ENCODE measurements at places on chromosomes 2 and 18.
A peak's percentile ranks its signal among the peaks of the same experiment; 100 is the strongest.

DNA sequence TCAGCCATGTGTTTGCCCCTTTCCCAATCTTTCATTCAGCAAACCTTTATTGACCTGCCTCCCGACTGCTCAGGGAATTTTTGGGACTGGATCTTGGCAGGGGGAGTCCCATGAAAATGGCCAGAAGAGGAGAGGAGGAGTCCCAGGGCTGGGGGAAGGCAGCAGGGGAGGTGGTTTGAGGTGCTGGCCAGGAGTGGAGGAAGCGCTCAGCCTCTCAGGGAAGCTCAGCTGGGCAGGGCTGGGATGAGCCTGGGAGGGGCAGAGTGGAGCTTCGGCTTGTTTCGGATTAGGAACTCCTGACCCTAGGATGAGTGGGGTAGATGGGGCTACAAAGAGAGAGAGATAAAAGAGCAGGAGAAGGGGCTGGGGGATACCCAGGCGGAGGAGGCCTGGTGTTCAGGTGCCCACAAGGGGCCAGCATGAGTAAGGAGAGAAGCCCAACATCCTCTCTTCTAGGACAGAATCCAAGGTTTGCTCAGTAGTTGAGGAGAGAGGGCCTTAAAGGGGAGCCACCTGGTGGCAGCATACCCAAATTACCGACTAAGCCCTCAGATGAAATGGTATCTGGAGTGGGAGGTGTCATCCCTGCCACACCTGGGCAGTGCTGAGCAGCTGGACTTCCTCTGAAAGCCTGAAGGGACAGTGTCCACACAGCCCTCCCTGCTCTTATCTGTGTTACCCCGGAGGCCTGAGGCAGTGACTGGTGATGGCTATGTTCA is 91.1 kb downstream of the INHBB start:
- DNase-seq = no peak

DNA sequence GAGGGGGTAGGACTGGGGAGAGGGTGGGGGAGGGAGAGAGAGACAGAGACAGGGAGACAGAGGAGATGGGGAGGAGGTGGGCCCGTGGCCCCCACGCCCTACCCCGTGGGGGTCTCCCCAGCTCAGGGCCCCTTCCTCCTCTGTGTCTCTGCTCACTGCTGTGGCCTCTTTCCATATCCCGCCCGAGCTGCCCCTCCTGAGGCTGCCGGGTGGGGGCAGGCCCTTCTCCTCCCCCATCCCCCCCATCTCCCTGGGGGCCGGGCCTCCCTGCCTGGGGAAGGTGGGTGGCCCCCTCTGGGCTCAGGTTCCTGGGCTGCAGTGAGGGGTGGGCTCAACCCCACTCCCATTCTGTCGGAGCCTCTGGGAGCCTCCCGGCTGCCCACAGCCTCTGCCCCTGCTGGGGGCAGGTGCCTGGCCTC is 332 bp upstream of the PDCD1 start:
- DNase-seq = no peak

DNA sequence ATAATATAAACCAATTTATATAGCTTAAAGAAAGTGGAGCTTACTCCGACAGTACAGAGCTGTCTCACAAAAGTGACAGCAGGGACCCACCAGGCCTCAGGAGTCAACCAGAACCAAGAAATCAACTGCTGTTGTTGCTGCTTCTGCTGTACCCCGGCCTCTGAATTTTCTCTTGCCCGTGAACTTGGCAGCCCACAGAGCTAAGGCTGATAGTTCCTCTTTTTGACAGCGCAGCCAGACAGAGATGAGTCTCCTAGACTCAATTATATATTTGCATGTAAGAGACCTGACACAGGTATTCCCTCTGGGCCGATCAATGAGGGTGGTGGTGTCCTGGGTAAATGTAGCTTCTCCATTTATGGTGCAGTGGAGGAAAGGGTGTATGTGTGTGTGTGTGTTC is 109.4 kb downstream of the KCTD1 start:
- no peak for DNase-seq

- DNase-seq = no peak
Observed at GRCh38 chr2:173028141-173028540, 47.5 kb upstream of the MAP3K20 start.

DNA sequence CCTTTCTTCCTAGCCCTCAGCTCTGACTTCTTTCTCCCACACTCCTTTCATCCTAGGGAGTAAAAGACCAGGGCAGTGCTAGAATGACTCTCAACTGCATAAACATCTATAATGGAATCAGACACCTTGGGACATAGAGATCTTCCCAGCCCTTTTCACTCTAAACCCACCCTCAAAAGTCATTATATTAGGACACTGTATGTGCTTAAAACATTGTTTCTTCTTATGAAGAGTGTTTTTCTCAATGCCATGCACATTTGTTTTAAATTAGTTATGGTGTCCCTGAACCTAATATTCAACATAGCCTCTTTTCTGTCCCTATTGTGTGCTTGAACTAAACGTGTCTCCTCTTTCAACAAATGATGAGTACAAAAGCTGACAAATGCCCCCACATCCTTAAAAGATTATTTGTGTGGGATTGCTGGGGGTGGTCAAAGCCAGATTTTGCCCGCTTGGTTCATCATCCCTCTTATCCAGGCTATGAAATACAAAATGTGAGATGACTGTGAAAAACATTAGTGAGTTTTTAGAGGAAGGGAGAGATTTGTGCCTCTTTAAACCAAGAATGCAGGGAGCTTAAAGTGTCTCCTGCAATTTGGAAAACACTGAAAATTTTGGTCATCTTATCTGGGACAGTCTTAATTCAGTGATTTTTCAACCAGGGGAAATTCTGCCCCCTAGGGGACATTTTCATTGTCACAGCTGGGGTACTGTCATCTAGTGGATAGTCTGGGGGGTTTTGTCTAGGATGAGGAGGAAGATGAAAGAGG is 29.0 kb downstream of the SERPINB5 start:
- peak; percentile 4 for DNase-seq

GRCh38 chr2:174796319-174796771 is 32.1 kb upstream of the CHRNA1 start:
- no peak for DNase-seq

GRCh38 chr2:158115202-158115767 is 13.6 kb downstream of the UPP2 start:
- DNase-seq = no peak

DNA sequence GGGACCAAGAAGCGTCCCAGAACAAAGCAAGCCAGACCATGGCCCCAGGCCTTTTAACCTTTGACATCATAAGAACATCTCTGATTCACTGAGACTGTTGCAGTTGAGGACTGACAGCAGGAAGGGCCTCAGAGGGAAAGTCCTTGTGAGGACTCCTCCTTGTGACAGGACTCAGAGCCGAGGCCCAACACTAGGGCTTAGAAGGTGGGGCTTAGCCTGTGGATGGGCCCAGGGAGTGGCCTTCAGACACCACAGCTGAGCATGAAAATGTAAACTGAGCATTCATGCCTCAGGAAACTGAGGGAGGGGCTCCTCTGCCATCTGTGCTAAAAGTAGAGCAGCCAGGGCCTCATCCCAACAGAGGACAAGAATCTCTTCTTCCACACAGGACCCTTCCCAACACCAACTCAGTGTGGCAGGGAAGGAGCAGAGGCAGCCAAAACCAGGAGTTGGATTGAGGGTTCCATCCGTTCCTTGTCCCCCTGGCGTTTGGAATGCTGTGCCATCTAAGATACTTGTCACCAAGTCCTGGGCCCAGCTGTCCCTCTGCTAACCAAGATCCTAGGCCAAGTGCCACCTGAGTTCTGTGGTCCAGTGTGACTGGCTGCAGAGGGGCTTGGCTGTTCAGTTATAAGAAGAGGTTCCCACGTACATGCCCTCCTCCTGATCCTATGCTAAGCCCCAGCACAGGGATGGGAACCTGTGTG is 37.5 kb upstream of the CAB39 start:
- DNase-seq = no peak

DNA sequence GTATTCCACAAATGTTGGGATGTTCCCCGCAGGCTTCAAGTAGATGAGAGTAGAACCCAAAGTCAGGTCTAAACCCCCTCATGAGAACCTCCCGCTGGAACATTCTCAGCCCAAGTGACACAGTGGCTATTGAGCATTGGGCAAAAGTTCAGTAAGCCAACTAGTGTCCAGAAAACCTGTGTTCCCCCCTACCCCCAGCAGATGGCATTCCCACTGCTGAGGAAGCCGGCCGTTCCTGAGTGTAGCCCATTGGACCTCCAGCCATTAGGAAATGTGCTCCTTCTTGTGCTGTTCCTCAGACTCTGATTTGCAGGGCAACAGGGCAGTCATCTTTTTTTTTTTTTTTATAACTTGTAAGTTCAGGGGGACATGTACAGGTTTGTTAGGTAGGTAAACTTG is 152.1 kb downstream of the NCK2 start:
- no peak for DNase-seq

DNA sequence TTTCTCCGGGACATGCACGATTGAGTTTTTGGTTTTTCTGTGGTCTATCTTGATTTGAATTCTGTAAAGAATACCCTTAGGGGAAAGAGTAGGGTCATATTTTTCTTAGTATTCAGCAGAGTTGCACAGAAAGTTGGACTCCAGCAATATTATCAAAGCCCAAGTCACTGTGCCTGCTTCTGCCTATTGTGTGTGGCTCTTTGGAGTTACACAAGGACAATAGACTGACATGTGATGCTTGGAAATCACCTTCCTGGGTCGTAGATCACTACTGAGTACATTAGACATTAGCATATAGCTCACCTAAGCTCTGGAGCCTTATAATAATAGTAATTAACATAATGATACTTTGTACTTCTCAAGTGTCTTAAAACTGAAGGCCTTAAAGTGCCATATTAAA is 238.8 kb upstream of the FOSL2 start:
- DNase-seq = no peak

DNA sequence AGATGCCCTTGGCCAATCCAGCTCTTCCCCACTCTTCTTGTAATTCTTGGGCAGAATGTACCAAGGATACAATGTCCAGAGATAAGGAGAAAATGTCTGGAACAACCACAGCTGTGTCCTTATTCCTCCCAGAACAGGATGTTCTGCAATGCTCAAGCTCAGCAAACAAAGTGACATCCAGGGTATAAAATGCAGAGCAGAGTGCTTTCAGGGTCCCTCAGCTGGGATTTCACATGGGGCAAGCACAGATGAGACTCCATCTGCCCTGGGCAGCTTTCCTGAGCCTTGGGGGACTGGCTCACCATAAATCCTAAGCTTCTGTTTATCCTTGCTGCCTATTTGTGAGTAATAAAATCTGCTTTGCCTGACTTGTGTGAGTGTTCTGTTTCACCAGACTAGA is 127.4 kb downstream of the VAPA start:
- DNase-seq = no peak

DNA sequence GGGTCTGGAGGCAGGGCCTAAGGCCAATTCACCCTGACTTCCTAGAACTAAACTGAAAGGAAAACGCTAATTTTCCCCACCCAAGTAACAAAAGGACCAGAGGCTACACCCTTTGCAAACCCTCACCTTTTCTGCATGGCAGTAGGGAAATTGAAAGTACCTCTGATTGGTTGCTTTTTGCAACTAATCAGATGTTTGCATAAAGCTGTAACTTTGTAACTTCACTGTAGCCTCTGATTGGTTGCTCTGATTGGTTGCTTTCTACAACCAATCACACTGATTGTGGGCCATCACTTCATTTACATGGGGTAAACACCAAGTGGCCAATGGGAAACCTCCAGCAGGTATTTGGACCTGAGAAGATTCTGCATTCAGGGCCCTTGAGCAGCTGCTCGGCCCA is 20.8 kb downstream of the EIPR1 start:
- no peak for DNase-seq

DNA sequence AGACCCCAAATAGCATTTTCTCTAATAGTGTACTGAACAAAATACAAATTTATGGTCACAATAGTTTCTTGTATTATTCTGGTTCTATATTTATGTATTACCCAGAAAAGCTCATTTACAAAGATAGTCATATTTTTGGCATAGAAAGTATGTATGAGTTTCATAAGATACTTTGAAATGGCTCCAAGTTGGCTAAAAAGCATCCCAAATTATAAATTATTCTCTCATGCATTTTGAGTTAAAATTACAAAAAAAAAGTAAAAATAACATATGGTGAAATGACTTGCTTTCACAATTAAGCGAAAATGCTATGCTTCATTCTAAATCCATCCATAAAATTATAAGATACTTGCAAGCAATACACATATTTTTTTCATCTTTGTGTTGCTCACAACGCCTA is 530.7 kb downstream of the ZNF804A start:
- DNase-seq = no peak

GRCh38 chr18:11154368-11154989 is 5.1 kb upstream of the PIEZO2 start:
- DNase-seq = no peak

DNA sequence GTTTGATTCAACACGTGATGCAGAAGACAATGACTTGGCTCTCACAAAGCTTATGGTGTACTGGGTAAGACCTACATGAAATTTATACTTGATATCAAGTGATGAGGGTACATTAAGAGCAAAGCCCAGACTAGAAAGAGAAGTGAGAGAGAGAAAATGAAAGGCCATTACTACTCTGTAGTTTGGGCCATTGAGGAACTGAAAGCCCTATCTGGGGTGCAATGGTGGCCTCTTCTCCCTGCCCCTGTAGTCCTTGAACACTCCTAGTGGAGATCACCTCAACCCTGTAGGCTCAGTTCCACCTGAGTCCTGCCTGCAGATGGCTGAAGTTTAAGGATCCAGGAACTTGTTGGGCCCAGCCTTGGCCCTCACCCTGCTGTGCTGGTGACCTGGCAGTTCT is 569.8 kb upstream of the MEX3C start:
- no peak for DNase-seq

DNA sequence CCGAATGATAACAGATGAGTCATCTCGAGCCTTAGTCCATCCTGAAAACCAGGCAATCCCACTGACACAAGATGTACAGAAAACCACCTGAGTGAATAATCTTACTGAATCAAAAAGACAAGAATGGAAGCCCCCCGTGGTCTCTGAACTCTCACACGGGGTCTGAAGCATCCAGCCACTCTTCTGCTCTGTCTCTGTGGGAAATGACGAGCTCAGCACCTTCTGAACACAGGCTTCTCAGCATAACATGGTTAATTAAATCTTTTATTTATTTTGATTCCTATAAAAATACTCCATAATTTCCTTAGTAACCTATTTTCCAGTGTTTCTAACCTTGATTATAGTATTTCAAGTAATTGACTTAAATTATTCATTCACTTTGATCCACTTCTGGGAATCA is 203.7 kb downstream of the TMEM163 start:
- DNase-seq = no peak

DNA sequence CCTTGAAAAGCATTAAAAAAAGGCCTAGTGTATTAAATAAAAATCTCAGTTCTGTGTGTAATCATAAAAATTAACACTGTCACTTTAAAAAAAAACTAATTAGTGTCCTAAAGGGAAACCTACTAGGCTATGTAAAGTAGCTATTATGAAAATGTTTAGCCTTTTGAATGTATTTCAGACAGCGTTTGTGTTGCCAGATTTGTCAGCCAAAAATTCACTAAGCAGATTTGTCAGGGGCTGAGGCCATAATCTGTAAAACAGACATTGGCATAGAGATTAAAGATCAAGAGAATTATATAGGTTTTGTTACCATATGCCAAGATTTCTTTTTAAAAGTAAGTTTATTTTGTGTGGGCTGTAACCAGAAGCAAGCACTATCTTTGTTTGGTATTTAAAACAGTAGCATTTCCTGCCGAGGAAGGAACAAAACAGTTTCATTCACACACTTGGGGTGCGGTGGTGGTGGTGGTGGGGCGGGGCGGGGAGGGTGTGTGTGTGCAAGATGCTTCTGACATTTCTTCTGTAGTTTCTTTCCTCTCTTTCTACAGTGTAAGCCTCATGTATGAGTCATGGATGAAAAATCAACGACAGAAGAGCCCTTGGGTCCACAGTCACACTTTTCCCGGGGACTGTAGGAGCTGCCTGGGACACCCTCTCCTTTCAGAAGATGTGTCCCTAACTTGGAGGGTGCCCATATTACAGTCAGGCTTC is 328.5 kb upstream of the FANCL start:
- DNase-seq = no peak

All from stimulated activated CD4-positive, alpha-beta T cell treated with anti-CD3 and anti-CD28 coated beads, Interleukin-4, amount 100 ng/mL, for 1 hour (primary cell).